Hippocampal formation (tissue), 2 donors: ENCODE measurements at places on chromosomes 3 and 15.

- no peak for DNase-seq
Measured at GRCh38 chr3:9826815-9827573, 16.8 kb downstream of the RPUSD3 start.

DNA sequence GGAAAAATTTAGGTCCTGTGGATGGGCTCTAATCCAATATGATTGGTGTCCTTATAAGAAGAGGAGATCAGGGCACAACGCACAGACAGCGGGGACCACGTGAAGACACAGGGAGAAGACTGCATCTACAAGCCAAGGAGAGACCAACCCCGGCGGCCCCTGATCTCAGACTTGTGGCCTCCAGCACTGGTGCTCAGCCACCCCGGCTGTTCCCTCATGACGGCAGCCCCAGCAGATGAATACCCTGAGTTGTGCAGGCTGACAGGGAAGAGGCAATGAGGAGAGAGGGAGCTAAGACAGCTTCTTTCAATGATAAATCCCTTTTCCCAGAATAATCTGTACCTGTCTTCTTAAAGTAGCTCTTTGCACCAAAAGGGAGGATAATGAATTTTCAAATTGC lies 33.3 kb upstream of the CGNL1 start:
- no peak for DNase-seq

DNA sequence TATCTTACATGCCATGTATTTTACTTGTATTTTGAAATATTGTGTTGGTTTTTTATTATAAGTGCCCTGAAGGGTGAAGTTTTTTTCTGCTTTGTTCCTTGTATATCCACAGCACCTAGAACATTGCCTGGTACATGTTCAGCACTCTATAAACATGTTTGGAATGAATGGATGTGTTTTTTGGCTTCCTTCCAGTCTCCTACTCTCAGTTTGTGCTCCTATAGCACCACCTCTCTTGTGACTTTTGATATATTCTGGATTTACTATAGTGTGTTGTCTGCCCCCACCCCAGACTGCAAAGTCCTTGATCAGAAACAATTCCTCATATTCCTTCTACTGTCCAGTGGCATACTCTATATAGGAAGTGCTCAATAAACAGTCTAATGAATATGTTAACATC lies 60.6 kb downstream of the PLCL2 start:
- DNase-seq = no peak

DNA sequence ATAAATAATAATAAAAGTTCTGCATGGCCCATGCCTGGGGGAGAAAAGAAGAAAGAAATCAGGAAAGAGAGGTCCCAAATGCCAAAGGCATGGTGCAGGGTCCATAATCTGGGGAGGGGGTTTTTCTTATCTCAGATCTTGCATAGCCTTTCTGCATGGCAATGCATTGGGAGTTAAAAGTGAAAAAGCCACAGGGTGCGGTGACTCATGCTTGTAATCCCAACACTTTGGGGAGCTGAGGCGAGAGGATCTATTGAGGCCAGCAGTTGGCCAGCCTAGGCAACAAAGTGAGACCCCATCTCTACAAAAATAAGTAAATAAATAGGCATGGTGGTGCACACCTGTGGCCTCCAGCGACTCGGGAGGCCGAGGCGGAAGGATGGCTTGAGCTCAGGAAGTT lies 76.8 kb upstream of the GATA2 start:
- DNase-seq = no peak

DNA sequence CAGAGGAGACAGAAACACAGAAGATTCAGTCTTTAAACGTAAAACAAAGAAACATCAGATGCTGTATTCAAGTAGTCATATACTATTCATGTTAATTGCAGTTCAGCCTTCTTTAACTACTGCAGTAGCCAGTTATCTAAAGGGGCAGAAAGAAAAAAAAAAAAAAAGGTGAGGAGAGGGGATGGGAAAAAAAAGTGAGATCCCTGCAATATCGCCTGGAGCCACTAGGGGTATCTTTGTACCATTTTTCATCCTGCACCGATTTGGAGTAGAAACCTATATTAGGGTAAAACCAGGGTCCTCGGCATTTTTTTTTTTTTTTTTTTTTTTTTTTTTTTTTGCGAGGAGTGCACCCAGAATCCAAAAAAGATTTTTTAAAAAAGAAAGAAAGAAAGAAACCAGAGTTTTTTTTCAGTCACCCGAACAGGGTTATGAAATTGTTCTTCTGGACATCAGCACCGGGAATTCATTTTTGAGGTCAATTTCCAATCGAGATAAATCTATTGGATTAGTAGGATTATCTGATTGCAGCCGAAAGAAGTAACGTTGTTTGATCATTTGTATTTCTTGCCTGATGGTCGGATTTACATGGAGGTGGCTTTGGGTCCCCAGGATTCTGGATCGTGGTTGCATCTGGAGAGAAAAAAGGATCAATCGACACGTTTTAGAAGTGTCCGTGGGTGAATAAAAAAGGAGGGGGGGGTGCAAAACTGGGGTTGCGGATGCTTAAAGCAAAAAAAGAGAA lies 186.7 kb downstream of the NLGN1 start:
- peak; percentile 25 for DNase-seq

DNA sequence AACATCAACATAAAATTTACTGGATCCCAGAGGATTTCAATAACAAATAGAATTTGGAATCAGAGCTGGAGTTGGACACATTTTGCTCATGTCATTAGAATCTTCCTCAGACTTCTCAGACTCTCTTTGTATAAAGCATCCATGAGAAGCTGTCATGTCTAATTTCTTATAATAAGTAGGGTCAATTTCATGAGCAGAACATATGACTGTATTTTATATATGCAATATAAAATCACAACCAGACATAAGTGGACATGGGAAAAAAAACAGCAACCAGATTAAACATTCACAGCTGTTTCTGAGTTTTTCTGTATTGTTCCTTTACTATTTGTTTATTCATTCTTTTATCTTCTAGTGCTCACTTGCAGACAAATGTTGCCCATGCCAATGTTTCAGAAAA lies 325.5 kb downstream of the RBMS3 start:
- DNase-seq = no peak

DNA sequence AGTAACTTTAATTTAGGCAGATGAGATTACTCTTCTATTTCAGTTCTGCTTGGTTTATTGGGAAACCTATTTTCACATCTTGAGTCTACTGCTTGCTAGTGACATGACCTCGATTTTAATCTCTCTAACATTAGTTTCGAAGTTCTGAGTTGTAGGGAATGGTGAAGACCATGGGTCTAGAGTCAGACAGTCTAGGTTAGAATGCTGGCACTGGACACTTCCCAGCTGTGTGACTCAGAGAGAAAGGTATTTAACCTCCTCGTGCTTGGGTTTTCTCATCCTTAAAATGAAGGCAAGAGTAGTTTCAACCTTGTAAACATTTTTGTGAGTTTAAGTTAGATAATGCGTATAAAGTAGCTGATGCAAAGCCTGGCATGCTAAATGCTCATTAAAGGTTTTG lies 422.1 kb downstream of the GRM7 start:
- no peak for DNase-seq

DNA sequence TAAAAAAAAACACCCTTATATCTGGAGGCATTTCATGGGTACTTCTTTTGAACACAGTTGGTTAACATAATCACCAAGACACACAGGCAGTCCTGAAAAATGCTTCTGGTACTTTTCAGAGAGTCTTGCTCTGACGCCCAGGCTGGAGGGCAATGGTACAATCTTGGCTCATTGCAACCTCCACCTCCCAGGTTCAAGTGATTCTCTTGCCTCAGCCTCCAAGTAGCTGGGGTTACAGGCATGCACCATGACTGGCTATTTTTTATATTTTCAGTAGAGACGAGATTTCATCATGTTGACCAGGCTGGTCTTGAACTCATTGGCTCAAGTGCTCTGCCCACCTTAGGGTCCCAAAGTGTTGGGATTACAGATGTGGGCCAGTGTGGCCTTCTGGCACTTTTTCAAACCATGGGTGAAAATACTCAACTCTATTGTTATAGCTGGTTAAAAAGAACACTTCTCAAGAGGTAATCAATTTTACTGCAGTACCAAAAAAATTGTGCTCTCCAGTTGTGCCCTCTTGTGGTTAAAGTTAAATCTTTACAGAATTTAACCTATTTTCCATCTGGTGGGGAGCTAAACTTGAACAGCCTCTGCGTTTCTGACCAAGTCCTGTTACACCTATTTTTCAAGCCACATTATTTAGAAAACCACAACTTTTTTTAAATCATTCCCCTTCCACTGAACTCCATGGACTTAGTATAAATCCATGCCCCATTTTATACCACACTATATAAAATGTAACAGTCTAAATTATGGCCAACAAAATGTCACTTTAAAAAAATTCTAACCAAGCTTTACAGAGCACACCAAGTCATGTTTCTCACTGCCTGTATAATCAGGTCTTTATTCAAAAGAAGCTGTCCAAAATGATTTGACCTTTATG lies 1.2 kb upstream of the SNAPC5 start:
- DNase-seq = no peak

GRCh38 chr15:101310161-101310480 lies 15.1 kb upstream of the SNRPA1 start:
- no peak for DNase-seq
